ENCODE measurements at places on chromosomes 6 and 20.

GRCh38 chr20:44734938-44735337 is 10.7 kb upstream of the KCNK15 start:
- DNase-seq: no peak

GRCh38 chr6:136980070-136980469 is 58.0 kb downstream of the SLC35D3 start:
- DNase-seq: no peak

GRCh38 chr20:37345339-37346235 is at the start of gene SRC:
SRC (plus strand) TSS chr20:37346140; CDS start chr20:37384154, 38,014 bp downstream.
- peak; percentile 52 for DNase-seq

DNA sequence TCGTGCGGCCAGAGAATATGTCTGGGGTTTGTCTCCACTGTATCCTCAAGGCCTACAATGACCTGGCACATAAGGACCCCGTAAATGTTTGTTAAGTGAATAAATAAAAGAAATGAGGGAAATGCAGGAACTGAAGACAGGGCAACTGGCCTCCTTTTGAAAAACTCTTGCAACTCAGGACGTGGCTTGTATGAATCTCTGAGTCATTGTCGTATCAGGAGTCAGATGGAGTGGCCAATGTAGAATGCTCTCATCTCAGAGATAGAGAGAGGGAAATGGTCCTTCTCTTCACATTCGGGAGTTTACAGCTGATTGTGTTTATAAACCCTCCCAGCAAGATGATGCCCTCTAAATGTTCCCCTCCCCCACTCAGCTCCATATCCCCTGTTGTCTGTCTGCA is 57.1 kb downstream of the UST start:
- no peak for DNase-seq

- DNase-seq: no peak
Measured at GRCh38 chr20:60785785-60786184, 466.3 kb upstream of the CDH4 start.

GRCh38 chr20:20318365-20319161 is 49.3 kb upstream of the INSM1 start:
- no peak for DNase-seq

DNA sequence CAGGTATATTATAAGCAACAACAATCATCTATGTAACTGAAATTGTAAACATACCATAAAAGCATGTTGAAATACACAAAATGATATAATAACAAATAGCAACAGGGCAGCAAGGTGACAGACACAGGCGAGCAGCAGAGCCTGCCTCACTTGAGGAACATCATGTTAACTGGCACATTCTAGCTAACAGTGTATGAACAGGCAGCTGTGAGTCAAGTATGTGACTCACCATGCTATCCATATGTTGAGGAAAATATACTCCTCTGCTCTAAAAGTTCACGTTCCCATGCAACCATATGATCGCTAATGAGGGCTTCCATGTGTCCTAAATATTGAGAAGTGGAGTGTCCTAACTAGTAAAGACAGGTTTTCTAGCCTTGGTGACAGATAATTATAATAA is 18.4 kb downstream of the SERAC1 start:
- no peak for DNase-seq

- DNase-seq: no peak
Measured at GRCh38 chr6:119384444-119384843, 34.9 kb upstream of the MAN1A1 start.

GRCh38 chr20:24782801-24783630 is 166.1 kb upstream of the CST7 start:
- DNase-seq: no peak

GRCh38 chr6:88115307-88115706 is 50.8 kb downstream of the CNR1 start:
- no peak for DNase-seq

DNA sequence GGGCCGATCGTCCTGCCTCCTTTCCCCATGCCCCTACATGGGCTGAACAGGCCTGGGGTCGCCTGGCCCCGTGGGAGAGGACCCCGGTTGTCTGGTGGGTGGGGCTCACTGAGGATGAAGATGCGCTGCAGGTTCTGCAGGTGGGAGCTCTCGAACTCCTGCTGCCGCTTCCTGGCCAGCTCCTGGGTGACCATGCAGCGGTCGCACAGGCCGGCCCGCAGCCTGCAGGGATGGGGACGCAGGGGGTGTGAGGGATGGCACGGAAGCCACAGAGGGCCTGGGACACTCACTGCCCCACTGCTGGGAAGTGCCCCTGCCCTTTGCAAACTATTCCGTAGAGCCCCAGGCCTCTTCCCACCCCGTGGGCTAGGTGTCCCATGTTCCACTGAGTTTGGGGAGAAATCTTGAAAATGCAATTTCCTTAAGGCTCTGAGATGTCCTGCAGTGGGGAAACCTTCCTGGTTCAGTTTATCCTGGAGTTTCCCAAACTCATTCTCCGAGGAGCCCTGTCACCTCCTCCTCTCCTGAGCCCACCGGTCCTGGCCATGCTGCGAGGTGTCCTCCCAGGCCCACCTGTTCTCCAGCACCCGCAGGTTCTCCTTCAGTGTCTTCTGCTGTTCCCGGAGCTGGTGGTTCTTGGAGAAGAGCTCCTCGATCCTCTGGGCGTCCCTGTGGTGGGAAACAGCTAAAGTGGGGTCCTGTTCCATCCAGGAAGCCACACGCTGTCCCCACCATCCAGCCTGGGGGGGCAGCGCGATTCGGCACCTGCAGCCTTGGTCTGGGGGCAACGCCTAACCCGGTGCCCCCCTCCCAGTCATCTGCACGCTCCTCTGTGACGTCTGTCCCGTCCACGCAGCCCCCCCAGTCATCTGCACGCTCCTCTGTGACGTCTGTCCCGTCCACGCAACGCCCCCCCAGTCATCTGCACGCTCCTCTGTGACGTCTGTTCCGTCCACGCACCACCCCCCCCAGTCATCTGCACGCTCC is 9.9 kb upstream of the CABLES2 start:
- no peak for DNase-seq

DNA sequence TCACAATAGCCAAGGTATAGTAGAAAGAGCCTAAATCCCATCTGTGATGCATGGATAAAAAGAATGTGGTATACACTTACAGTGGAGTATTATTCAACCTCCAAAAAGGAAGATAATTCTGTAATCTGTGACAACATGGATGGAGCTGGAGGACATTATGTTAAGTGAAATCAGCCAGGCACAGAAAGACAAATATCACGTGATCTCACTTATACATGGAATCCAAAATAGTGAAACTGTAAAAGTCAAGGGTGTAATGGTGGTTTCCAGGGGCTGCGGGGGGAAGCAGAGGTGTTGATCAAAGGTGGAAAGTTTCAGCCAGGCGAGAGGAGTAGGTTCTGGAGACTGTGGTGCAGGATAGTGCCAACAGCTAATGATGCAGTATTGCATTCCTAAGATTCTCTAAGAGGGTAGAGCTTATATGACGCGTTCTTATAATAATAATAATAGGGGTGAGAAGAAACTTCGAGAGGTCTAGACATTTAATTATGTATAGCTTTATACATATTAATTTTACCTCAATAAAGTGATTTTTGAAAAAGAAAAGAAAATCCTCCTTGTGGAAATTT is 246.1 kb downstream of the FOXA2 start:
- no peak for DNase-seq

GRCh38 chr6:148945301-148946021 is 198.6 kb downstream of the UST start:
- no peak for DNase-seq

DNA sequence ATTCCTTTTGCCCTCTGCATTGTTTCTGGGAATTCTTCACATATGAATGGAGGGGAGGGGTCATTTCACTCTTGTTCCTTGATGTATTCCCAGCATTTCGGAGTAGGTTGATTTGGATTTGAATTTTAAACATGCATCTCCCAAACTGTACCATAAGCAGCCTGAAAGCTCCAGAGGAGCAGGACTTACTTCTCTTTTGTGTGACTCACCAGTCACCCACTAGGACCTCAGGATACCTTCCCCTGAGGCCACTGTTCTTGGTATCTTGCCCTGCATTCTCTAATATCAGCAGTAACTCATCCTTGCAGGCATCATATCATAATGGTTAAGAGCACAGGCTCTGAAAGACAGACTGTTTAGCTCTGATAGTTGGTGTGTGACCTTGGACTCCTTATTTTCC is 703 bp downstream of the MRPL2 start:
- no peak for DNase-seq

- DNase-seq: no peak
Measured at GRCh38 chr6:53635322-53635721, 30.2 kb downstream of the KLHL31 start.

DNA sequence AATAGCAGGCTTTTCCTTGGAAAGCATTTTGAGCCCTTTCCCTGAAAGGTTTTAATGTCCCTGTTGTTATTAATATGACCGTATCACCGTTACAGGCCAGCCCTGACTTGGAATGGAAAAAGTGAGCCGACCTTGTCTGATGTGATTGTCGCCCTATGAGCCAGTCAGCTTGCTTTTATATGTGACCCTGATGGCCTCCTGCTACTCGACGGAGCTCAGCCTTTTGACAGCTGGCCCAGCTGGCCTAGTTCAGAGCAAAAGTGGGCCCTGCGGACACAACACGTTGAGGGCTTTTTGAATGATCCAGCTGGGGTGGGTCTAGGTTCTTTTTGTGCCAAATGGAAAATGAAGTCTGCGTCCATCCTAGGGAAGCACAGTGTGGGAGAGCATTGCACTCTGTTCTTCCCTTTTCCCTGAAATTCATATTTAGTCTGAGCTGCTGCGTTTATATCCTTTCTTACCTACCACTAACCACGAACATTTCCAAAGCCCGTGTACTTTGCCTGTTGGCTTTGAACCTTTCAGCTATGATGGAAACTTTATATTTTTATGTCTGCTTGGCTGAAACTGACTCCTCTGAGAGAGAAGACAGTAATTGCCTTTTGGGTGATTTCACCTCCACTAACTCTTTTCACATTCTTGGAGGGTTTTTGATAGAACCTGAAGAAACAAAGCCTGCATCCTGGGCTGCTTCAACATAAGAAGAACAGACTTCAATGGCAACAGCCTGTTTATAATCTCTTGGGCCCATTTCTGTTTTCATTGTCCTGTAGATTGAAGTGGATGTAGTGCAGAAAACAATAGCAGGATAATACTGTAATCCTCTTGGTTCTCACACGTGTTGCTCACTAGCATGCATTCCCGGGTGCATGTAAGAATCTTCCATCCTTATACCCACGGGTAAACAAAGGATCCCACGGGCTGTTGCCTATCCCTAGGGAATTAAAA is 121.8 kb upstream of the HDGFL1 start:
- DNase-seq: no peak

DNA sequence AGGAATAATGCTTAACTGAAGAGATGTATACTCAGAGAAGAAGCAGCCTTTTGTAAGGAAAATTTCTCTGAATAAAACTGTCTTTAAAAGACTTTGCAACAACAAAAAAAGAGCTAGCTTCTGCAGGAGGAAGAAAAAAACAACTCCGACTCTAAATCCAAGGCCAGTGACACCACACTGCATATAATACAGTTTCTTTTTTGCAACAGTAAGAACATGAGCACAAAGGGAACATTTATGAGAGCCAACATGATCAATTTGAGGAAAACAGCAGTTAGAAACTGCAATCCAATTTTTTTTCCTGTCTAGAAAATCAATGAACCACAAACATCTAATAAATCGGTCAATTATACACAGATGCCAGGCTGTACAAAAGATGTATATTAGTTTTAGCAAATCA is 42.9 kb upstream of the UST start:
- DNase-seq: no peak

- DNase-seq: no peak
Measured at GRCh38 chr20:10079964-10080363, 45.2 kb downstream of the ANKEF1 start.

- no peak for DNase-seq
Measured at GRCh38 chr6:154496186-154496585, 14.3 kb downstream of the CNKSR3 start.

DNA sequence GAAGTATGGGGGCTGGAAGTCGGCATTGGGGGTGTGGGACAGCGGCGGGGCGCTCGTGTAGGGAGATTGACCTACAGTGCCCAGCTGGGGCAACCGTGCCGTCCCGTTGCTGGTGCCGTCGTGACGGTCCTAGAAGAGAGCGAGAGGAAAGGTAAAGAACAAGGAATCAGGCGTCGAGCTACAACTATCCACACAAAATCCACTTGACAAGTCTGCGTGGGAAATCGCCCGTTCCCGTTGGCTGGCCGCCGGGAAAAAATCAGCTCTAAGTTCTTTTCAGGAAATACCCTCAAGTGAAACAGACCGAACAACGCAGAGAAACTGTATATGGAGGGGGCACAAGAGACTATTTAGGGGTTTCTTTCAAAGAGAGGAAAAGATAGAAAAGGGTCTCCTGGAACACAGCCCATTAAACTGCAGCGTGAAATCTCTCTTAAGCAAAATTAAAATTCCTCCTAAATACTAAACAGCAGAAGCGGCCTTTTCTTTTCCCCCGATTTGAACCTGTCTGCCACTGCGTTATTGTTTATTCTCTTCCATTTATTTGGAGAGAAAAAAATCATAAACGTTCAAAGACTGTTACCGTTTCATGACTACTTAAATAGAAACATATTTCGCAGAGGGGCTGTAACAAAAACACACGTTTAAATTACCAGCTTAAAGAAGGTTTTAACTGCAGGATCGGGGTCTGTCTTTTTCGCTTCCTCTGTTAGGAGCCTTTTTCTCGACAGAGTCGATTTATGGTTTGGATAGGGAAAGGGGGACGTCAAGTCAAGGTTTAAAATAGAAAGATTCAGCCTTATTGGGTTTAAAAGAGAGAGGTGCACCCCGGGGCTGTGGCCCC is 4.4 kb downstream of the TFAP2A start:
- DNase-seq: no peak

GRCh38 chr20:63123331-63123741 is 92.6 kb downstream of the YTHDF1 start:
- no peak for DNase-seq

- no peak for DNase-seq
Measured at GRCh38 chr20:35735826-35736470, 6.1 kb downstream of the RBM39 start.

GRCh38 chr6:133571681-133572080 is 317.2 kb upstream of the TCF21 start:
- no peak for DNase-seq

GRCh38 chr20:46246559-46246958 is 61.7 kb downstream of the CDH22 start:
- peak; percentile 6 for DNase-seq

DNA sequence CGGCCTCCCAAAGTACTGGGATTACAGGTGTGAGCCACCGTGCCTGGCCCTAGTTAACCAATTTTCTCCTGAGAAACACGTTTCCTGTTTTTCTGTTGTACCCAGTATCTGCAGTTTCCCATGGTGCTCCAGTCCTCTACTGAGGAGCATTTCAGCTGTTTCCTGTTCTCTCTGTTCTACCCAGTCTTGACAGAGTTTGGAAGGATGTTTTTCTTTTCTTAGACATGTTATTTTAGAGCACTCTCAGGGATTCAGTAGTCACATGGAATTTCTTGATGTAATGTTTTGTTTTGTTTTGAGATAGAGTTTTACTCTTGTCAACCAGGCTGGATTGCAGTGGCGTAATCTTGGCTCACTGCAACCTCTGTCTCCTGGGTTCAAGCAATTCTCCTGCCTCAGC is 129.8 kb upstream of the TIAM2 start:
- no peak for DNase-seq

GRCh38 chr6:44002067-44002592 is 125.1 kb downstream of the MRPL14 start:
- no peak for DNase-seq

GRCh38 chr6:129648819-129649491 is 61.0 kb downstream of the ARHGAP18 start:
- DNase-seq: no peak

All from stimulated activated CD4-positive, alpha-beta T cell treated with anti-CD3 and anti-CD28 coated beads, Interleukin-2, amount 100 ng/mL, for 24 hours (primary cell).